Skeletal muscle cell (primary cell): ENCODE measurements at places on chromosomes 12 and 14.

DNA sequence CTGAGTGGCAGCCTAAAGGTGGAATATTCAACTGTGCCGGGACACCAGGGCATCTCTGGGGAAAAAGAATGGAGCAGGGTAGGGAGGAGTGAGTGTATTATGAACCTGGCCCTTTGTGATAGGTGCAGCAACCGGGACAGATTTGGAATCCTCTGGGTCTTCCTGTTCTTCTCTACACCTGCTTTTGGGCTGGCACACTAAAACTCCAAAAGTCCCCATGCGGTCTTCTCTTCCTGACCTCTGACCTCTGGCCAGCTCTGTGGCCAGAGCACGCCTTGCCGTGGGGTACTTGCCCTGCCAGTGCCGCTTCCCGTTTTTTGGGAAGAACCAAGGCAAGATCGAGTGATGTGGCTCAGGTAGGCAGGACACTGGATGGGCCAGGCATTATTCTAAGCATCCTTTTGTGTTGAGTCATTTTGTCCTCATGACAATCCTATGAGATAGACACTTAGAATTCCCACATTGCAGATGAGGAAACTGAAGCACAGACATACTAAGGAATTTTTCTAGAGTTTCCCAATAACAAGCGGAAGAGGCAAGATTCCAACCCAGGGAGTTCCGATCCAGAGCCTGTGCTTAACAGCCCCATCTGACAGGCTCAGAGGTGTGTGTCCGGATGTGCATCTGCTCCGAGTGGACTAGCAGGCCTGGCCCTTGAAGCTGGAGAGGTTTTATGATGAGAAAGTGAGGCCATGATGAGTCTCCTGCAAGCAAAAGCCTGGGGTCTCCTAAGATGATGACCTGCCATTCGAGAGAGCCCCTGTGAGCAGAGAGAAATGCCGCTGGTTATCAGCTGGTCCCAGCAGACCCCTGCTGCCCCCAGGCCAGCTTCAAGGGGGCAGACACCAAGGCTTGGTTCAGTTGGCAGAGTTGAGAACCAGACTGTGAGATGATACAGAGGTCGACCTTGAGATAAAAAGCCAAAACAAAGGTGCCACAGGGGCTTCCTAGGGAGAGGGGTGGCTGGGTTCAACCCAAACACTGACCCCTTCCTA, 67.9 kb upstream of the ESRRB start:
- DNase-seq, result no peak

GRCh38 chr12:68497107-68497506, 113.6 kb upstream of the RAP1B start:
- DNase-seq, result no peak

DNA sequence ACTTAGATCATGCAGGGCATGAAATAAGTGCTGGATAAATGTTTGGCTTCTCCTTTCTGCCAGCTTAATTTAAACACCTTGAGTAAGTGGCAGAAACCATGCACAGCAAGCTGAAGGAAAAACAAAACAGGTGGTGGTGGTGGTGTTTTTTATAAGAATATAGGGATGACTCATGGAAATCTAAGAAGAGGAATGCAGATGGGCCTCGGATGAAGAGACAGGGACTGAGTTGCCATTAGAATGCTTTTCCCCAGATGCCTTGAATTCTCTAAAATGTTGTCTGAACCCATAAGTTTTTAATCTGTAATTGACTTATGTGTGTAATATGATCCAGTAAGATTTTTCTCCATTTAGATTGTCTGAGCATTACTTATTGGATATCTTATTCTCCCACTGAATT, 93.1 kb upstream of the ZDHHC17 start:
- DNase-seq, result no peak

DNA sequence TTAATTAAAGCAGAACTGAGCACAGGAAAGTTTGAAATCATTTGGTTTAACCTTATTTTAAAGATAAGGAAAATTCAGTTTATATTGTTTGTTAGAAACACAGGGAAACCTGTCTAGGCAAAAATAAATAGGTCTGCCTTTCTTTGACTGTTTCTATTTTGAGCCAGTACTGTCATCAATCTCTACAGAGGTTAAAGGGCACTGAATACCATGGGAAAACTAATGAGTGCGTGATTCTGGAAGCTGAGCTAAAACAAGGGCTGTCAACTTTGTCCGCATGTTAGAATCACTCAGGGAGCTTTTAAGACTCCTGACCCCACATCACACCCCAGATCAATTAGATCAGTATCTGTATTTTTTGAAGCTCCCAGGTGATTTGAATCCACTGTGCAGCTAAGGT, 38.8 kb downstream of the NOPCHAP1 start:
- no peak for DNase-seq

DNA sequence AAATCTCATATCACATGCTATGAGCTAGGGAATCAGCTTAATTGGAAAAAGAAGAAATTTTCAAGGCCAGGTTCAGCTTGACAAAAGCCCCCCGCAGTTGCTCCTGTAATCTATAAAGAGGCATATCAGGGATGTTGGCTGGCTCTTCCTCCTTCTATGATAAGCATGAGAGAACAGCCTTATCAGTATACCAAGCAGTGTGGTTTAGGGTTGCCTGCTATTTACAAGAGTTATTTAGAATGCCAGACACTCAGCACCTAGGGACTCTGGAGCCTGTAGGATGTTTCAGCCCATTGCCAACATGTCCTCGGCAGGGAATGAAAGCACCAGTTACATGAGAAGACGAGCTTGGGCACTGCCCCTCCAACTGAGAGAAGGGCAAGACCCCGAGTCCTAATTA, 89.5 kb upstream of the TMPO start:
- no peak for DNase-seq

DNA sequence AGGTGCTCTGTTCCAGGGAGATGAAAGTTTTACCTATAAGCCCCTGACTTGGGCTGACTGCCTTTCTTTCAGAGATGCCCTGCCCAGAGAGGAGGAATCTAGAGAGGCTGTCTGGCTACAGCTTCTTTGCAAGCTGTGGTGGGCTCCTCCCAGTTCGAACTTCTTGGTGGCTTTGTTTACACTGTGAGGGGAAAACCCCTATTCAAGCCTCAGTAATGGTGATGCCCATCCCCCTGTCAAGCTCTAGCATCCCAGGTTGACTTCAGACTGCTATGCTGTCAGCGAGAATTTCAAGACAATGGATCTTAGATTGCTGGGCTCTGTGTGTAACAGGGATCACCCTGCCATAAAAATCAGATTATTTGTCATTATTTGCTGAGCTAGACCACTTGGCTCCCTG, 377.6 kb downstream of the FLRT2 start:
- no peak for DNase-seq

DNA sequence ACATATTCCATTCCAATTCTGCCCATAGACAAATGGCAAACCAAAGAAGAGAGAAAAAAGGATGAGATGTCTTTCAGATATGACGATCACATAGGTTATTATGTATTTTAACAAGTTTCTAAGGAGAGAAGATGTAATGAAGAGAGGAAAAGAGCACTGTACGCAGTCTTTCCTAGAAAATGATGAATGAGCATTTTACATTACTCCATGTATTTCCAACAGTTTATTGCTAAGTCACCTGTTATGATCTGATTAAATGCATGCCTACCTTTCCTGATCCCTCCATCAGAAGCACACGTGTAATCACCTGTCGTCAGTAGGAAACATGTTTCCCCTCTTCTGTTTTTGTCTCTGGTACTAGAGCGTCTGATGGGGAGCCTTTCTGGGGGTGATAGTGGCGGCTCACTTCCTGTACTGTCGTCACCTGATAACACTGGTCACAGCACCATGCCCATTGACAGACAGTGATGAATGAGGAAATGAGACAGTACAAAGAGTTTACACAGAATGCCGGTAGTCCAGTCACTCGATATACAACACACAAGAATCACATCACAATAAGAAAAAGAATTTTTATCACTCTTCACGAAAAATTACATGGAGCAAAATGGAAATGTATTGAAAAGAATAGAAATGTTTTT, 161.6 kb downstream of the KCNC2 start:
- DNase-seq, result no peak

DNA sequence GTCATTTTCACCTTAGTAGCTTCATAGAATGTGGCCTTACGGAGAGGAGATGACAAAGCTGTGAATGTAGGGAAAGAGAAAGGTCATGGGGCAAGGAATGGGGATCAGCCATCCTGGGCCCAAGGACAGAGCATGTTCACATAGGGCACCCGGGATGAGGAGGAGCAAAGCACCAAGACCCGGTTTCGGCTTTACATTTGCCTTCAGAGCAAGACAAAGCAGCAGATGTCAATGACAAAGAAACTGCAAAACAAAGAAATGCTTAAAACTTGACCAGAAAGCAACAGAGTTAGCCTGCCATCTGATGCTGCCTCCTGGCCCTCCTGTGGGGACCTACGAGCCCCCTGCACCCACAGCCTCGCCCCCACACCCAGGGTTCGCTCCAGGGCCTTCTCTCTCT, 249.2 kb downstream of the SLC41A2 start:
- DNase-seq, result no peak

DNA sequence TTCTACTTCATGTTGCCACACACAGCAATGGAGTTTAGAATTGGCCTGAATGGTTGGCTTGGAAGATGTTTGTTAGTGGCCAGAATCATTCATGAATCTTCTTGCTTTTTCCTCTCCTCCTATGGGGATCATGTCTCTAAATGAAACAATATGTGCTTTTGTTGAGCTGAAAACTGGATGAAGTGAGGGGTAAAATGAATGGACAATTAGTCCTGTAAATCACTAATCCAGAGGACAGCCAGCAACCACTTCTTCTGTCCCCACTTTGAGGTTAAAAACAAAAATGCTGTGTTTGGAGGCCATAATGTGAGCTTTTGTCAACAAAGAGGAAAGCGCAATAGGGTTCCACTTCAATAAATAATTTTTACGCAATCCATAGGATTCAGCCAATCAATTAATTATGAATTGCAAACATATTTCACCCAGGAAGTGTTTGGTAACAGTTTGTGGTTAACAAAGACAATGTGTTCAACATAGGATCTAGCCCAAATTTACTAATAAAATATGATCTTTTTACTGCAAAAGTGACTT, 30.3 kb upstream of the AMIGO2 start:
- no peak for DNase-seq

DNA sequence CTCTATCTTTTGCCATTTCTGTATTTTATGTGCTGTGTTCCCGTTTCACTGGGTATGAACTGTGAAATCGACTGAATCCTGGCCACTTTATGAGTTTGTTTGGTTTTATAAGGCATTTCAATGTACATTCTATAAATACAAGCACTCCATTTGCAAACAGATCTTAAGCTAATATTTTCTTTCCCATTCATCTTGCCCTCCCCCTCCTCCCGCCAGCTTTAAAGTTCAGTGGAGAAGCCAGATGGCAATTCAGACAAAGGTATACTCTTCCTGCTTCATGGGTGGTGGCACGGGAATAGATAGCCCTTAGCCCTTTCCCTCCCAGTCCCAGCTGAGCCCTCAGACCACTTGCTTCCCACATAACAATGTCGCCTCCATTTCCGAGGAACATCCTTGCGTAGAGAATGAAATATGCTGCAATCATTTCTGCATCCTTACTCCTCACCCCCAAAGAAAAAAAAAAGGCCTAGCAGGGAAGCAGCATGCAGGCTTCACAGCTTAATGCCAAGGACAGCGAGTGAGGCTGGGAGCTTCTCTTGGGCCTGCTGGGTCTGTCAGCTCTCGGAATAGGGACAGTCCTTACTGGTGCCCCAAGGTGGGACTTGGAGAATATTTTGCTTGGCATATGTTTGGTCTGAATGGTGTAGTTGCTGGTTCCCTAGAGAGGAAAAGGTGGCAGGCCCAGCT, 52.8 kb upstream of the SRSF5 start:
- DNase-seq, result no peak

- DNase-seq, result no peak
Measured at GRCh38 chr12:30706476-30706875, 10.8 kb upstream of the IPO8 start.

- no peak for DNase-seq
Measured at GRCh38 chr12:89884952-89885351, 176.3 kb upstream of the ATP2B1 start.

DNA sequence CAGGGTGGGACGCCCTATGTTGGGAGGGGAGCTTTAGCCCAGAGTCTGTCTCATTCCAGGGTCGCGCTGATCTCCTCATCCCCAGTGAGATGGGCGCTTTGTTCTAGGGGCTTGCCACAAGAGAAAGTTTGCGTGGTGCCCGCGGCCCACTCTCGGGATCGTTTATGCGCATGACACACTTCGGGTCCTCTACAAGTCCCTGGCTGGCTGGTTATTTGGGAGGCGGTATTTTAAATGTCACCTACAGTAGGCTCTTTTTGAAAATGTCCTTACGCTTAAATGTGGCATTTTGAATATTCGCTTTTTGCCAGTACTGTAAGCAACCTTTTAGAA, 541 bp downstream of the GOLT1B start:
- DNase-seq, result no peak
